ENCODE measurements at places on chromosomes 2 and 18. TPM values are rescaled to one million over a fixed set of nuclear protein-coding genes. Genes with fewer than 3 reads are reported as not detected.

LRRTM4 gene
- total RNA-seq = not detected

DNA sequence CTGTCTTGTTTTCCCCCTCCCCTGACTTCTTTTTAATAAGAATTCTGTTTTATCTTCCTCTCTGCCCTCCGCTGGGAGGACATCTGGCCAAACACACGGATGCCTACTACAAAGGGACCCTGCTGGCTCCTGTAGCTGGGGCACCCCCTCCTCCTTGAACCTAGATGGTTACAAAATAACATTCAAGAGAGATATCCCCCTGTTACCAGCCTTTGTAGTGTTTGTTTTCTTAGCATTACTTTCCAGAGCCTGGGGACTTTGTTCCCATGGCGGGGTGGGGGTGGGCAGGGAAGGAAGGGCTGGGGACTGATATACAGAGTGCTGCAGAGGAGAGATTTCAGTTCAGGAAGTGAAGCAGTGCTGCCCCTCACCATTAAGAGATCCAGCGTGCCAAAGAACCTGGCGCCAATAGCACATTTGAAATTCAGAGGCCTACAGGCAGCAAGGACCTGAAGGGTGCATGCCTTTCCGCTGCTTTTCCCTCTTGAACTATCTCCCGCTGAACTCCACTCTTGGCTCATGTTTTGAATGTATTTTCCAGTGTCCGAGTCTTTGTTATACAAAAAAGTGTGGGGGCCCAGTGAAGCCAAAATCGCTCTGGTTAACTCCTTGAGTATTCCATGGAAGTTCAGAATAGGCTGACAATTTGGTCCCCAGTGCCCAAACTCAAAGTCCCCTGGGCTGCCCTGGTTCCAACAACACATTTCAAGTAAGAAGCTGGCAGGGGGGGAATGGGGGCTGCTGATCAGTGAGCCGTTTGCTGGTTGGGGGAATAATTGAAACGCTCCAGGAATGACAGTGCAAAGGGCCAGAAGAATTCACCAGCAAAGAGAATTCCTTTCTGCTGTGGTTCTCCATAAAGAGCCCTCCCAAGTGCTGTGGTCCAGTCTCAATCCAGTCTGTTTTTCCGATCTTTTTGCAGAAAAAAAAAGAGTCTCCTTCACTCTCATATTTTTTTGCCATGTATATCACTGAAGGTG, 94.8 kb upstream of the THOC1 start:
- DNase-seq = no peak

GRCh38 chr2:3125001-3125760, 252.4 kb downstream of the EIPR1 start:
- no peak for DNase-seq

CD28 gene
- total RNA-seq = 130 TPM

- no peak for DNase-seq
Observed at GRCh38 chr18:51655327-51655698, 457.8 kb upstream of the MEX3C start.

DNA sequence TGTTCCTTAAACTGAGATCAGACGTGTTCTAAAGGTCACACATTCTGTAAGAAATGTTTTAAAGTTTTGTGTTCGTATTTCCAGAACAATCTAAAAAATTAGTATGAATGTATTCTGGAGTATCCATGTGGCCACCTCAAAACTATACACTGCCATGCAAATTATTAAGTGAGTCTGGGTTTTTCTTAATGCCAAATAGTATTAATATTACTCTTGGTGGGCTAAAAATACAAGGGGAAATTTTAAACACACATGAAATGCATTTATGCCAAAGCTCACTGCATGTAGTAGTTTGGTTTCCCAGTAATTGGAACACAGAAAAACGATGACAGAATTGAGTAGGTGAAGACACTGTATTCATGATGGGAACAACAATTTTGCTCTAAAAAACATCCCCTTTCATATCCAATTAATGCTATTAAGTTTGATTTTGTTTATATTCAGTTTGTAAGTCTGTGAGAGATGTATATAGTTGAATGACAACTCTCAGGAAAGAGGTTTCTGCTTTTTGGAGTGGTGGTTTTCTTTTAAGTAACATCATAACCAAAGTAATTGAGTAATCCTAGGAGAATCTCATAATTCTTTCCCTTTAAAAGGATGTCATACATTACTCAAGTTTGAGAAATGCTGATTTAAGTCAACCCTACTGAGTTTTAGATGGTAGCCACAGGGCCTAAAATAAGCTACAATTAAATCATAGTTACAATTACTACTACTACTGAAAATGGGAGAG, 75.7 kb upstream of the CDCA7 start:
- no peak for DNase-seq

- DNase-seq = no peak
Observed at GRCh38 chr2:18927525-18928232, 338.3 kb upstream of the NT5C1B start.

DNA sequence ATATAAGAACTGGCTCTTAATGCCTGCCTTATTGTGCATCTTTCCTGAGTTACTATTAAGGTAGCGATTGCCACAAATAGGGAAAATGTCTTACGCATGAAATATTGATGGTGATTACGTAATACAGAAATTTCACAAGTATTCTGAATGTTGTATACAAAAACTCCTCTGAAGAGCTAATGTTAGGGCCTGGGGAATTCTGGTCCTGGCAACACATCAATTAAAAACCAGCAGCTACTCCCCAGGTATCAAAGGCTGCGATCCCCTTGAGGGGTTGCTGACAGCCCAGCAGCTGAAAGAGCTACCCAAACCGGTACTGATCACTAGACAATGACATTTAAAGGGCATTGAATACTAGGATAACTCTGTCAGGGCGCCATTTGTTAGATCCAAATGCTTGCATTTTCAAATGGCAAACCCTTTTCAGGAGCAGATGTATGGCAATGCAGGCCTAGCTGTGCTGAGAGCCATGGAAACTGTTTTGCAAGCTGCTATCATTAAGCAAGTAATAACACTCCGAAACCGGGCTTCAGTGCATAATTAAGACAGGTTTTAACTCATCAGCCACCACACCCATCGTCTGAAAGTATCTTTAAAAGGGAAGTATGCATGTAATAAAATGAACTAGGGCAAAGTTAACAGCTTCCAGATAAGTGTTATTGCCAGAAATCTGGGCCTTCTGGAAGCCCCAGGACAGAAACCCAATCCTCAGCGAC, 78.4 kb downstream of the CLHC1 start:
- DNase-seq = no peak

DNA sequence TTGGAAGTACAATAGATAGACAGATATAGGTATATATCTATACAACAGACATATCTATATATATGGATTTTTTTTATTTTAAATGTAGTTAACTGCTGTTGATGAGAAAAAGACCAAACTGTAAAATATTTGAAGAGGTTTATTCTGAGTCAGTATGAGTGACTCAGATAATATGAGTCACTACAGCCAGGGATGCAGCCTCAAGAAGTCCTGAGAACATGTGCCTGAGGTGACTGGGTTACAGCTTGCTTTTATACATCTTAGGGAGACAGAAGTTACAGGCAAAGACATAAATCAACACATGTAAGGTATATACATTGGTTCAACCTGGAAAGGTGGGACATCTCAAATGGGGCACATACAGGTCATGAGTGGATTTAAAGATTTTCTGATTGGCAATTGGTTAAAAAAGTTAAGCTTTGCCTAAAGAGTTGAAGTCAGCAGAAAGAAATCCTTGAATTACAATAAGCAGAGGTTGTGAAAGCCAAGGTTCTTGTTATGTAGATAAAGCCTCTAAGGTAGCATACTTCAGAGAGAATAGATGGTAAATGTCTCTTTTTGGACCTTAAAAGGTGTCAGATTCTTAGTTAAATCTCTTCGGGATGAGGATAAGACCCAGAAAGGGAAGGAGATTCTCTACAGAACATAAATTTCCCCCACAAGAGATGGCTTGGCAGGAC, 149.9 kb downstream of the RBM43 start:
- no peak for DNase-seq

GRCh38 chr2:42021464-42021863, 26.4 kb upstream of the PKDCC start:
- DNase-seq = no peak

DNA sequence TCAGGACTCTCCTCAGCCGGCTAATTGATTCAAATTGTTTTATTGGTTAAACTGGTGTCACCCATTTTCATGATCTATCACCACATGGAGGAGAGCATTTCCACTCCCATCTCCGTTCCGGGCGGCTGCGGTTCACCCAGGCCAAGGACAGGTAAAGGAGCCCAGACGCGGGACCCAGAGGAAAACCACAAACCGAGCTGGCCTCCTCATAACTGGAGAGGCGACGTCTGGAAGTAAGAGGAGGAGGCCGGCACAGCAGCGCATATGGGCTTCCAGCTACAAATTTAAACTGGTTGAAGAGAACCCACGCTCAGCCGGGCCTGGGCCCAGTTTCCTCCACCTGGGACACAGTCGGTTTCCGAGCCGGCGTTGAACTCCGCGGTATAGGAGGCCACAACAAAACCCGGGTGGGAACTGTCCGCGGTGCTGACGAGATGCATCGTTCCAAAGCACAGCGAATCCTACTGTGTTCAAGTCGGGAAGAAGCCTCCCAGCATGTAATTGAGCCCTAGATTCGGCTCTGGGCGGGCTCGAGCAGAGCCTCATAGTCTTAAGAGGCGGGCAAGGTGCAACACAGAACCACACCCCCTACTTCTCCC, 3.0 kb upstream of the SKOR2 start:
- DNase-seq = peak; percentile 84

DNA sequence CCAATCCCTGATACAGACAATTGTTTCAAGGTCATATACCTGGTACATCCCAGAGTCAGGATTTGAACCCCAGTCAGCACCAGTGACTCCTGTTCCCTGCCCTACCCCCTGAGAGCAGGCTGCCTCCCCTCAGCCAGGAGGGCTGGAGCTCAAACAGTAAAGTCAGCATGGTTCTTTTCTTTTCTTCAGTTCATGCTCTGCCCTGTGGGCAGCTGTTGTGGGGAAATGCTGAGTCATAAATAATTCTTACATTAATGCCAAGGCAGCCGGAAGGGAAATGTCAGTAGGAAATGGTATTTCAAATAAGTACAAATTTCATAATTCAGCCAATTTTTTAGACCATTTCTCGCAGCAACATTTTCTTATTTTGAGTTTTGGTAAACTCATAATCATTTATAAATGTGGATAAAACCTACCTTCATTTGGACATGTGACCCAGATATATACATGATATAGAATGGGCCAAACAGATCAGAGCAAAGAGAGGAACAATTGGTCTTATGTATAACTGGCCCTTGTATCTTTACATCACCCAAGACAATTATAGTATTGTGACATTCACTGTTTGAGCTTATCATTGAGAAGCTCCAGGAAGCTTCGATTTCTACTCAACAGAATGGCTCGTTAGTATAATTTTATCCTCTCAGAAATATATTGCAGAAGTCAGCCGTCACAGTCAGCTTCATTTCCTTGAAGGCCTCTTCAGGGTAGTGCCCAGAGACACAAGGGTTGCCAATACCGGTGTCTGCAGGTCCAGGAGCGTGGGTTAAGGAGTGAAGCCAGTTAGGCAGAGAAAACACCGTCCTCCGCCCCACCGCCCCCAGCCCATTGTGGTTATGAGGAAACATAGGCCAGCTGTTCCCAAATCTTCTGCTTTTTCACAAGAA, 28.0 kb upstream of the SCYGR1 start:
- no peak for DNase-seq

- DNase-seq = no peak
Observed at GRCh38 chr2:53880756-53881155, 21.0 kb upstream of the GPR75 start.

TRAF3IP1 gene
- total RNA-seq = 12.7 TPM

CENPA gene
- total RNA-seq = 23.6 TPM

- no peak for DNase-seq
Observed at GRCh38 chr2:50018292-50018691, 864.0 kb upstream of the FSHR start.

GRCh38 chr2:205814039-205814364, 131.7 kb downstream of the NRP2 start:
- DNase-seq = no peak

PDIA6 gene
- 187 TPM for total RNA-seq

BOK gene
- total RNA-seq = 0.17 TPM

REG3A gene
- not detected for total RNA-seq

DNA sequence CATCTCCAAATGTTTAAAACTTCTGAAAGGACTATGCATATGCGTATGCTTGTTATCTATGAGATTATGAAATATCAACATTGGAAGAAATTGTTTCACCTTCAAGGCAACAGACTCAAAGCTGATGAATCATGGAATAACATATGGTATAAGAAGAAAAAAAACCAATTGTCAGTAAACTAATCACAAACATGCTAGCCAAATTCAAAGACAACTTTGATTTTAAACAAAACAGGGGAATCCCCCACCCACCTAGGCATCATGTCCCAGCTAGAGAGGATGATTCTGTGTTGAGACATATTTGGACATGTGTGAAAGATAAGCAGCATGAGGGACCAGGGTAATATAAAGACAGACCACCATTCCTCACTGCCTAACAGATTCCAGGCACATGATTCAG, 147.7 kb downstream of the WDPCP start:
- DNase-seq = no peak

- DNase-seq = no peak
Observed at GRCh38 chr2:1677821-1678165, 66.5 kb downstream of the PXDN start.

GRCh38 chr18:33959609-33960008, 265.1 kb downstream of the NOL4 start:
- DNase-seq = no peak

PSD4 gene
- total RNA-seq = 278 TPM

DNA sequence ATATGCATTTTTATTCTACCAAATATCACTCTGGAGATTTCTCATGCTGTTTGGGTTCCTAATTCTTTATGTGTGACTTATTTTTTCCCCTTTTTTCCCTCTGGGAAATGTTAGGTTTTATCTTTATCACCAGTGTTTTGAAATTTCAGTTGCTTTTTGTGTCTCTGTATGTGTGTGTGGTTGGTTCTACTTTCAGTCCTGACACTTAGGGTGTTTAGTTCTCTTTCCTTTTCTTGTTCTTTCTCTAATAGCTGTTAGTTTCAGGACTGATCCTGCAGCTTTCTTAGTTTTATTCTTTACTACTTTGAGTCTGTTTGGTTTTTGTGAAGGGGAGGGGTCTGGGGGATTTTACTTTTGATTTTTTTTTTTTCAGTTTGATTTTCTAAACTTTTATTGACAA, 23.1 kb downstream of the PPM1B start:
- no peak for DNase-seq
